ENCODE measurements at places on chromosomes 1 and 21.
A peak's percentile ranks its signal among the peaks of the same experiment; 100 is the strongest.

GRCh38 chr1:100851726-100852125 lies 42.9 kb downstream of the EXTL2 start:
- DNase-seq = no peak

GRCh38 chr1:100834777-100835660 lies 59.6 kb downstream of the EXTL2 start:
- DNase-seq = no peak

GRCh38 chr1:205450448-205450847 lies 5.4 kb downstream of the BLACAT1 start:
- DNase-seq = no peak

DNA sequence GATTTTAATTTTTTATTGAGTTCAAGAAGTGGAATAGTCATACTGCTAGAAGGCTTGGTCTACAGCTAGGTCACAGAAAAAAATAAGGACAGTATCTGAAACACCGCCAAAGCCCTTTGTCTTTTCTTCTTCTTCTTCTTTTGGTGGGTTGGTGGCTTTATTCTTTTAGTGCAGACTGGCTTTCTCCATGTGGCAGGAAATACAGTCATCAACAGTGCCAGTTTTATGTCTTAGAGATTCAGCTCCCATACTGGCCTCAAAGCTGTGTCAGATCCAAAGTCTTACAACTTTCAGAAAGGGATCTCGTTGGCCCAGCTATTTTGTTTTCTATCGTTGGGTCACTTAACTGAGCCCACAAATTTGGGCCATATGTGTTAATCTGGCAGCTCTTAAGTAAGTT lies 58.2 kb downstream of the FNBP1L start:
- no peak for DNase-seq

GRCh38 chr1:51349862-51350261 lies 19.5 kb upstream of the TTC39A start:
- no peak for DNase-seq

- DNase-seq = no peak
Observed at GRCh38 chr1:227808566-227808965, 6.9 kb upstream of the PRSS38 start.

DNA sequence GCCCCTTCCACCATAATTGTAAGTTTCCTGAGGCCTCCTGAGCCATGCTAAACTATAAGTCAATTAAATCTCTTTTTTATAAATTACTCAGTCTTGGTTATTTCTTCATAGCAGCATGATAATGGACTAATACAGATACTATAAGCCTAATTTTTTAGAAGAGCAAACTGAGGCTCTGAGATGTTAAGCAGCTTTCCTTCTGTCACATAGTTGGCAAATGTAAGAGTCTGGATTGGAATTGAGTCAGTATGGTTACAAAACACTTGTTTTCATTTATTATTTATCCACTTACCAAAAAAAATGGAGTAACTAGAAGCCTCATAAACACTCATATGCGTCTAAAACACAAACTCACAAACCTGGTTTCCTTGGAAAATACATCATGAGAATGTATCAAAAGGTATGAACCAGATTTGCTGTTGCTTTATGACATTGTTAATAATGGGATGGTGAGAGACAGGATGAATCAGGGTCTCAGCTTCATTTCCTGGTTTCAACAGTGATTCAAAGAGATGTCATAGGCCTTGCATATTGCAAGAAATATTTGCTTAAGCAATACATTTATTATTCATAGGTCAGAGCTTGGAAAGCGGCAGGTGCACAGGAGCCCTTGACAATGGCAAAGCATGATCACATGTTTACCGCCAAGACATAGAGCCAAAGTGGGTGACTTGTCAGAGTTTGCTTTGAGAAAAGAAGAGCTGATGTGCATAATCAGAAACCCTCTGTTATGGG lies 221.5 kb downstream of the GRIK1 start:
- no peak for DNase-seq

DNA sequence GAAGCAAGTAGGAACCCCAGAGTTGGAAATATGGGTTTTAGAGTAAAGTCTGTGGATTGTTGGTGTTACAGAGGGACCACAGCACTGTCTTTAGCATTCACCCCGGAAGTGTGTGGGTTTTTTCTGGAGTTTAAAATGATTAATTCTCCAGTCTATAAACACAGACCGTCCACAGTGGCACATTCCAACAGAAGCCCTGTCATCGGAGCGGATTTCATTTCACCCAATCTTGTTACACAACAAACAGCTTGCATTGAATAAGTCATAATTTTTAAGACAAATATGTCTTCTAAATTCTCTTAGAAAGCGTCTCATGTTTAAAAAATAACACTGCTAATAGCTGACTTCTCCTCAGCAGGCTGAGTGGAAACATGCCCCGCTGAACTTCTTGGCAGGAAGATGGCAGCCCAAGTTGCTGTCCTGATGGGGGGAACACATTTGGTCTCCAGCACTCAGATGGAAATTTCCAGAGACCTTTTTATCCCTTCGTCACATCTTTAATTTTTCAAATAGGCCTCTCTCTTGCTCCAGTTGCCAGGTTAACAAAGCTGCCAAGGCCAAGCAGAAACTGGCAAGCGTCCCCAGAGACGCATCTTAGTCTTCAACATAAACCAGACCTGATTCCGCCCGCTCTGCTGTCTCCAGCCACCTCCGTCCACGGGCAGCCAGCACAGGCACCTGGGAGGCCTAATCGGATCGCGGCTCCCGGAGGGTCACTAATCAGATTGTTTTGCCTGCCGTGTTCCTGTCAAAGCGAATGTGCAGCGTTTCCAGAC lies 28.8 kb upstream of the SLC19A1 start:
- peak; percentile 50 for DNase-seq

- DNase-seq = no peak
Observed at GRCh38 chr1:53763911-53764310, 24.9 kb upstream of the GLIS1 start.

DNA sequence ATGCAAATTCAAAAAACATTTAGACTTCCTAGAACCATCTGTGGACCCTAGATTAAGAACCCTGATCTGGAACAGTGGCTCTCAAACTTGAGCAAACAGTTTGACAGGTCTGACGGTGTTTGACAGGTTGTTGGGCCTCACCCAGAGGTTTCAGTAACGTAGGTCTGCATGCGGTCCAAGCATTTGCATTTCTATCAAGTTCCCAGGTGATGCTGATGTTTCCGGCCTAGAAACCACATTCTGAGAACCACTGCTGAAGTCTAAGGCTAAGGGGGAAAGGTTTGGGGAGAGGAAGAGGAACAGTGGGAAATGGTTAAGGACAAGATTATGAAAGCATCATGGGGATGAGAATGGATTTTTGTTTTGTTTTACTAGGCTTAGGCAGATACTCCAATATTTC lies 48.6 kb downstream of the MDM4 start:
- no peak for DNase-seq

DNA sequence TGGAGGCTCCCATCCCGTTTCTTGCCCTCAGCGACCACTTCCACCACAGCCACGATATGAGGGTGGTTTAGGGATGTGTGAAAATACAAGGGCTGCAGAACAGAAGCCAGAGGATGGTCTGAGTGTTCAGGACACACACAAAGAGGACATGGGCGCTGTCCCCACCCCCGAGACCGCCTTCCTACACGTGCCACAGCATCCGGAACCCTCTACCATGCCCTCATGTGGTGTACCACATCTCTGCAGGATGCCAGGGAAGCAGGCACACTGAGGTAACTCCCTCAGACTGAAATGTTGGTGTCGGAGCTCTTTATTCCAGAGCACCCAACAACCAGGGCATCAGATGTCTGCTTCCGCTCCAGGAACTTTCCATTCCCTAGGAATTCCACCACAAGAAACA lies 23.1 kb downstream of the NPHP4 start:
- DNase-seq = no peak

DNA sequence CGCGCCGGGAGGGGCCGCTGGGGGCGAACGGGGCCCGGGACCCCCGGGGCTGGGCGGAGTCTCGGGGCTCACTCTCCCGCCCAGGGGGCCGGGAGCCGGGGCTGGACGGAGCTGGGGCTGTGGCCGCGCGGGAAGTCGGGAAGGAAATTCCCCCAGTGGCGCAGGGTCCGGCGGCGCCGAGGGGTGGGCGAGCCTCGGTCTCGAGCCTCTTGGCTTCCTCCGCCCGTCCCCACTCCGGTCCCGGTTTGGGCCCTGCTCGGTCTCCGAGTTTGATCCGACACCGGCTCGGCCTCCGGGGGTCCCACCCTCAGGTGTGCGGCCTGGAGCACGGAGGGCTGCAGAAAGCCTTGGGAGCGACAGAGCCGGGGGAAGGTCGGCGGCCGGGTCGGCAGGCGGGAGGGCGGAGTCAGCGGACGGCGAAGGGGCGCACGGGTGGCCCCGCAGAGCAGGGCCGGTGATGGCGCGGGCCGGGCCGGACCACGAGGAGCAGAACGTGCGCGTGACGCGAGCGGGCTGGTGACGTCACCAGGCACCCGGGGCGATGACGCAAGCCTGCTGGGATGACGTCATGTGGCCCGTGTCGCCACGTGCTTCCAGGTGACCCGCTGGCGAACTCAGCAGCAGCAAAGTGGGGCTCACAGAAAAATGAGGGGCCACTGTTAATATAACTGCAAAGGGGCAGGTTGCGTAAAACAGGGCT lies 610 bp upstream of the HES4 start:
- DNase-seq = peak; percentile 44

Measured in AG04449 (cell line).